ENCODE measurements at places on chromosomes 11 and 22. TPM values are rescaled to one million over a fixed set of nuclear protein-coding genes. Genes with fewer than 3 reads are reported as not detected.

Gene LDLRAD3
- 3.3 TPM for total RNA-seq

GRCh38 chr22:38935023-38935422 lies 22.4 kb upstream of the APOBEC3A start:
- H3K27ac ChIP-seq = no peak overlapping the region
- no peaks in the 10 kb centered on the region for H3K36me3 ChIP-seq
- no peak for DNase-seq
- H3K4me3 ChIP-seq = no peak overlapping the region
- no peaks in the 10 kb centered on the region for H3K4me1 ChIP-seq
- H3K27me3 ChIP-seq = peaks cover 55% of the 10 kb centered on the region

DNA sequence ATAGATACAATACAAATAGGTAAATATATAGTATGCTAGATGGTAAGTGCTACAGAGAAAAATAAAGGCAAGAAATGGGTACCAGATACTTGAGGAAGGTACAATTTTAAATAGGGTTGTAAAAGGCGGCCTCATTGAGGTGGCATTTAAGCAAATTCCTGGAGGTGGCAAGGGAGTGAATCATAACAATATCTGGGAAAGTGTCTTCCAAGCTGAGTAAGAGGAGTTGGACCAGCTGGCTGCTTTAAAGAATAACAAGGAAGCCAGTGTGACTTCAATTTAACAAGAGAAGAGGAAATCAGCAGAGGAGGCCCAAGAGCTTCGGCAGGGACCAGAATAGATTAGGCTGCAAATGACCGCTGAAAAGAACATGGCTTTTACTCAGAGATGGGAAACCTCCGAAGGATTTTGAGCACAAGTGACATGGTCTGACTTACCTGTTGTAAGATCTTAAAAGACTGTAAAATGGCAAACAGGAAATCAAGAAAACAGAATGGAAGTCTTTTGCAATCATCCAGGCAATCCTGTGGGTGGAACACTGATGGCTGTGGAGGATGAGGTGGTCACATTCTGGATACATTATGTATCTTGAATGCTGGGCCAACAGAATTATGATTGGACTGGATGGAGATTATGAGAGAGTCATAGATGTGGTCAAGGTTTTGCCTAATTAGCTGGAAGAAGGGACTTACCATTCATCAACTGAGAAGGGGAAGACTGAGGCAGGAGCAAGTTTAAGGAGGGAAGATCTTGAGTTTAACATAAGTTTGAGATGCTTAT lies 77.2 kb downstream of the RDX start:
- DNase-seq = peak; percentile 65
- H3K4me1 ChIP-seq = peaks cover 14% of the 10 kb centered on the region
- H3K4me3 ChIP-seq = no peak overlapping the region
- no peaks in the 10 kb centered on the region for H3K36me3 ChIP-seq
- H3K27ac ChIP-seq = peak overlapping the region; percentile 67
- no peaks in the 10 kb centered on the region for H3K27me3 ChIP-seq

Gene NAALAD2
- 0.76 TPM for total RNA-seq

Gene GLB1L3
- total RNA-seq = not detected

- peaks cover 13% of the 10 kb centered on the region for H3K4me1 ChIP-seq
- no peak for DNase-seq
- no peaks in the 10 kb centered on the region for H3K36me3 ChIP-seq
Observed at GRCh38 chr11:45107029-45107428, 39.4 kb upstream of the PRDM11 start.

DNA sequence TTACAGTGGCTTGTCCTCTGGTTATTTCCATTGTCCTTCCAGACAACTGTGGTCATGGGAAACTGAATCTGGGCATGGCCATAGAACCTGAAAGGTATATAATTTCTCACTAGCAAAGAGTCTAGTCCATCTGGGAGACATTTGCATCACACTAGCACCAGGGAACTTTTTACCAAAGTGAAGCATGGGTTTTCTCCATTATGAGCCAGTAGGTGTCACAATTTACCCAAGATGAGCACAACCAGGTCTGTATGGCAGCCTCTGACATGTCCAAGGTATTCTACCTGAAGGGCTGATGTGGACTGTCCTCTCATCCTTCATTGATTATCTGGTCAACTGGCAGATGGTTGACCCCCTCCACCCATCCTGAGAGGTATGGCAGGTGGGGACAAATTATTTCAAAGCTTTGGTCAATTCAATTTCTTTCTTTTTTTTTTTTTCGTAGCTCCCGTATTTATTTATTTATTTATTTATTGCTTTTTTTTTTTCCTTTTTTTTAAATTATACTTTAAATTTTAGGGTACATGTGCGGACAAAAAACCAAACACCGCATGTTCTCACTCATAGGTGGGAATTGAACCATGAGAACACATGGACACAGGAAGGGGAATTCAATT lies 425.9 kb downstream of the TMEM135 start:
- H3K4me1 ChIP-seq = peaks cover 11% of the 10 kb centered on the region
- DNase-seq = peak; percentile 64
- H3K36me3 ChIP-seq = no peaks in the 10 kb centered on the region
- H3K27ac ChIP-seq = no peak overlapping the region

- no peak overlapping the region for H3K27ac ChIP-seq
- H3K27me3 ChIP-seq = no peaks in the 10 kb centered on the region
- H3K36me3 ChIP-seq = no peaks in the 10 kb centered on the region
- DNase-seq = no peak
- H3K4me1 ChIP-seq = peaks cover 9% of the 10 kb centered on the region
- no peak overlapping the region for H3K4me3 ChIP-seq
Observed at GRCh38 chr11:73508243-73509176, 89.4 kb downstream of the FAM168A start.

Gene P2RX6
- total RNA-seq = 1.6 TPM

Gene AGBL2
- total RNA-seq = 0.63 TPM

GRCh38 chr11:113111156-113111555 lies 149.9 kb downstream of the NCAM1 start:
- H3K4me3 ChIP-seq = no peak overlapping the region
- H3K27me3 ChIP-seq = no peaks in the 10 kb centered on the region
- H3K27ac ChIP-seq = no peak overlapping the region

Gene DCDC1
- total RNA-seq = not detected

Gene KDM4E
- not detected for total RNA-seq

DNA sequence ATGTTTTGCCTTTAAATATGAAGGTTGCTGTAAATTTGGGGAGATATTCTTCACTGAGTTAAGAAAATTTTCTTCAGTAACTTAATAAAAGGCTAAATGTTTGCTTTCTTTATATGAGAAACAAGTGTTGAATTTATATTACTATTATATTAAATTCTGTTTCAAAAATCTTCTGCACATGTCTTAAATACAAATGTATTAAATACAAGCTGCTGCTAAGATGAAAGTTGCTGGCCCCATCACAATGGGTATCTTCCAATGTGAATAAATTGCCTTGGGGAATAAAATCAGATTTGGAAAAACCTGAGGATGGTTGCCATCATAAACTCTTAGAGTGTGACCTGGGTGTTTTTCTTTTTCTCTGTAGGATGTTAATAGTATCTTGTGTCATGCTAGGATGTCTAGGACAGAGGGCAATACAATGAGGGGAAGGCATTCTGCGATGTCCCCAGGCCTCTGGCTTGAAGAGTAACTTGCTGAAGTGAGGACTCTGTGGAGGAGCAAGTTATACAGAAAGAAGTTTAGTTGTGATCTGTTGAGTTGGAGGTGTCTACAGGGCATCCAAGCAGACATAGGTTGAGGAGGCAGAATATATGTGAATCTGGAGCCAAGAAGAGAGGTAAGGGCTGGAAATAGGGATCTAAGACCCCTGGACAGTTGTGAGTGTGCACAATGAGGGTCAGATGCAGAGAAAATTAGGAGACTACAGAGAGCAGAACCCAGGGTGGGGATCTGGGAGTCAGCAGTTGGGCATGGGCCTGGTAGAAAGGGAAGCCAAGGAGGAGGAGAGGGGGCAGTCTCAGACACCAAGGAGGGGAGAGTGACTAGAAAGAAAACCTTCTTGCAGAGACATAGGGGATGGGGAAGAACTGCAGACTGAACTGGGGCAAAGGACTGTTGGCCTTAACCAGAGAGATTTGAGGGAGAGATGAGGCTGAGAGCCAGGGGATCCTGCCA lies 4.8 kb downstream of the IGLL5 start:
- H3K27ac ChIP-seq = no peak overlapping the region
- no peaks in the 10 kb centered on the region for H3K4me1 ChIP-seq
- no peak for DNase-seq
- H3K36me3 ChIP-seq = no peaks in the 10 kb centered on the region
- no peak overlapping the region for H3K4me3 ChIP-seq
